Activated T-cell treated with anti-CD3 and anti-CD28 coated beads, Interleukin-2, amount 50 U/mL, for 72 hours (primary cell): ENCODE measurements at places on chromosomes 2 and 18.

- DNase-seq: no peak
These were observed 252.1 kb downstream of the LDLRAD4 start for GRCh38 chr18:13470516-13471197.

DNA sequence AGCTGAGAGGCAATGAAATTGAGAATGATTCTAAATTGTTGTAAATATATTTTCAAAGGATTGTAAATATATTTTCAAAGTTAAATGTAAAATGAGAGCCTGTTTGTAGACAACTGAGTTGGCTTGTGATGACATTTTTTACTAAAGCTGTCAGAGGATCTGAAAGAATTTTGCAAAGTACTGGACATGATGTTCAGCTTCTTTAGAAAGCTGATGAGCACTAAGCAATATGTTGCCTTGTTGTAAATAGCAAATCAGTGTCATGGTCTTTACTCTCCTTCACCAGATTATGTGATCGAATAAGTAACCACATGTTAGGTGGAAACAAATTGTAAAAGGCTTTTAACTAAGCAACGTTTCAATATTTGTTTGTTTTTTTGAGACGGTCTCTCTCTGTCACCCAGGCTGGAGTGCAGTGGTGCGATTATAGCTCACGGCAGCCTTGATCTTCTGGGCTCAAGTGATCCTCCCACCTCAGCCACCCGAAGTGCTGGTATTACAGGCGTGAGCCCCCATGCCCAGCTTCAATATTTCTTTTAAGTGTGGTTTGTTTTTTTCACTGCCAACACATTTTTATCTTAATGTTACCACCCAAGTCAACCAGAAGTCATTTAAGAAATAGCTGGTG is 44.0 kb downstream of the E2F6 start:
- no peak for DNase-seq

- no peak for DNase-seq
These were observed 32.3 kb downstream of the FEZ2 start for GRCh38 chr2:36565712-36566111.

DNA sequence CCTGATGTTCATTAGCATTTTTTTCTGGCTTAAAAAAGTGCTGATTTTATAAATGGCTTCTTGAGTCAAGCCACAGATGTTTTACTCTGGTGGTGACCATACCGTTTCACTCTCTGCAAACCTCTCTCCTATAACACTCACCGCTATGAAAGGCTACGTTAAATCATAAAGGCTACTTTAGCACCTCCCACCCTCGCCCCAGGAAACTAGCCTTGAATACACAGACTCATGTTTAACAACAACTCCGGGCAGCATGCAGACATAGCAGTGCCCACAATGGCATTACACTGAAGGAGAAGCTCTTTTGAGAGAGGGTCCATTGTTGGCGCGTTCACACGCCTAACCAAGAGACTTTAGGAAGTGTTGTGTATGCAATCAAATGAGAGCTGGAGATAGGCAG is 5.6 kb downstream of the MYT1L start:
- DNase-seq: no peak

GRCh38 chr18:13267431-13267873 is 48.9 kb downstream of the LDLRAD4 start:
- DNase-seq: peak; percentile 48

DNA sequence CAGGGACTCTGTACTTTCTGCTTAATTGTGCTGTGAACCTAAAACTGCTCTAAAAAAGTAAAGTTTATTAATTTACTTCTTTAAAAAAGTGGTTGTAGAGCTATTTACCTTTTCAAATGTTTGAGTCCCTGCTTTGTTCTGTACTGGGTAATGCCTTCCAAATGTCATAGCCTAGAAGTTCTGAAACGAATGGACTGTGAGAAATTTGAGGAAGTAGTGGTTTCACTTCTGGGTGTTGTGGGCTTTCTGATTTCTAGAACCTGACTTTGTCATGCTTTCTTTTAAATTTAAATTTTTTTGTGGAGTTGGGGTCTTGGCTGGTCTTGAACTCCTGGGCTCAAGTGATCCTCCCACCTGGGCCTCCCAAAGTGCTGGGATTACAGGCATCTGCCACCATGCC is 44.6 kb downstream of the SMAD4 start:
- DNase-seq: no peak
